ENCODE measurements at places on chromosomes 7 and 10.

DNA sequence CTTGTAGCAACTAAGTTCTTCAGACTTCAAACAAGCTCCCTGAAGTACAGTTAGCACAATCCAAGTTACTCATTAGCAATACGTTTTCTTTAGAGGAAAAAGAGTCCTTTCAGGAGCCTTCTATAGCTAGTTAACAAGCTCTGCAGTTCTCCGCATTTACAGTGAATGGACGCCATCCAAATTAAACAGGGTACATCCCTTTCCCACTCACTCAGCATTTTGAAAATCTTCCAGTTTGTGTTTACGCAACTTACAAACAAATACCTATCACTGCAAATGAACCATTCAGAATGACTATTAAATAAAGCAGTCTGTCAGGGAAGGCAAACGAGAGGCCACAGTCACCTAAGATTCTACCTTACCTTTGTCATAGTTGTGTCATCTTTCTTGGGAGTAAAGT is 84.5 kb downstream of the RNF32 start:
- DNase-seq, result no peak

GRCh38 chr7:17229228-17229627 is 69.2 kb upstream of the AHR start:
- DNase-seq, result no peak

GRCh38 chr7:74284781-74285259 is 4.4 kb upstream of the CLIP2 start:
- no peak for DNase-seq

- no peak for DNase-seq
These were observed 4.2 kb downstream of the TMEM60 start for GRCh38 chr7:77794000-77794399.

- DNase-seq, result no peak
These were observed 382.0 kb downstream of the SFMBT2 start for GRCh38 chr10:7028809-7029166.

GRCh38 chr10:59655309-59655708 is 54.3 kb downstream of the SLC16A9 start:
- DNase-seq, result no peak

GRCh38 chr7:113796557-113796956 is 122.3 kb downstream of the PPP1R3A start:
- DNase-seq, result no peak

DNA sequence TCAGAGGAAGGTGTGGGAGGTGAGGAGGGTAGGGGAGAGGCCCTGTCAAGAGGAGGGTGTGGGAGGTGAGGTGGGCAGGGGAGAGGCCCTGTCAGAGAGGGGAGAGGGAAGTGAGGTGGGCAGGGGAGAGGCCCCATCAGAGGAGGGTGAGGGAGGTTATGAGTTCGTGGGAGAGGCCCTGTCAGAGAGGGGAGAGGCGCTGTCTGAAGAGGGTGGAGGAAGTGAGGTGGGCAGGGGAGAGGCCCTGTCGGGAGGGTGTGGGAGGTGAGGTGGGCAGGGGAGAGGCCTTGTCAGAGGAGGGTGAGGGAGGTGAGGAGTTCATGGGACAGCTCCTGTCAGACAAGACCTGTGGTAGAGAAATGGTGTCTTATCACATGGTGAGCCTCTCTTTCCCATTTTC is 74.4 kb downstream of the INPP5A start:
- no peak for DNase-seq
